Natural killer cell (primary cell): ENCODE measurements at places on chromosomes 1 and 21.

GRCh38 chr21:31218830-31219608 is 125.0 kb downstream of the TIAM1 start:
- DNase-seq: no peak

GRCh38 chr1:40793617-40794016 is 10.0 kb downstream of the KCNQ4 start:
- DNase-seq: no peak

- DNase-seq: no peak
Observed at GRCh38 chr1:154751690-154752089, 118.4 kb downstream of the KCNN3 start.

DNA sequence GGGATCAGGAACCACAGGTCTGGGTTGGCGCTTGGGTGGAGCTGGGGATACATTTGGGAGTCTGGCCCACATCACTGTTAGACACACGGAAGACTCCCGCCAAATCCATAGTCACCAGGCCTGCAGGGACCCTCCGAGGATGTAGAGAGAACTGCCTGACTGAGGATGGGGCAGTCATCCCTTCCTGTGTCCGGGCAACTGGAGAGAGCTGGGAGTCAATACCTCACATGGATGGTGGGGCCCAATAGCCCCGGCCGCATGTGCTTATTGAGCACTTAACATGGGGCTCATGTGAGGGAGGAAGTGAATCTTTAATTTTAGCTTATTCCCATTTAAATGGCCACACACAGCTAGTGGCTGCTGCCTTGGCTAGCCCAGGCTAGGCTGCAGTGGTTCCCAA is 124.5 kb downstream of the TLR5 start:
- no peak for DNase-seq

GRCh38 chr1:59750328-59751003 is 64.3 kb upstream of the HOOK1 start:
- no peak for DNase-seq
